Right ventricle myocardium inferior (tissue), 1 donor: ENCODE measurements at places on chromosomes 2 and 18. TPM values are rescaled to one million over a fixed set of nuclear protein-coding genes. Genes with fewer than 3 reads are reported as not detected.
A peak's percentile ranks its signal among the peaks of the same experiment; 100 is the strongest.

GRCh38 chr18:6406075-6406909 lies 8.4 kb downstream of the L3MBTL4 start:
- DNase-seq = no peak

Gene RNF152
- 12.6 TPM for total RNA-seq

- DNase-seq = no peak
These were observed 136.3 kb downstream of the ZEB2 start for GRCh38 chr2:144383571-144384100.

GRCh38 chr2:675982-676646 lies 1.1 kb downstream of the TMEM18 start:
- peak; percentile 76 for DNase-seq

Gene PTPRN
- not detected for total RNA-seq

DNA sequence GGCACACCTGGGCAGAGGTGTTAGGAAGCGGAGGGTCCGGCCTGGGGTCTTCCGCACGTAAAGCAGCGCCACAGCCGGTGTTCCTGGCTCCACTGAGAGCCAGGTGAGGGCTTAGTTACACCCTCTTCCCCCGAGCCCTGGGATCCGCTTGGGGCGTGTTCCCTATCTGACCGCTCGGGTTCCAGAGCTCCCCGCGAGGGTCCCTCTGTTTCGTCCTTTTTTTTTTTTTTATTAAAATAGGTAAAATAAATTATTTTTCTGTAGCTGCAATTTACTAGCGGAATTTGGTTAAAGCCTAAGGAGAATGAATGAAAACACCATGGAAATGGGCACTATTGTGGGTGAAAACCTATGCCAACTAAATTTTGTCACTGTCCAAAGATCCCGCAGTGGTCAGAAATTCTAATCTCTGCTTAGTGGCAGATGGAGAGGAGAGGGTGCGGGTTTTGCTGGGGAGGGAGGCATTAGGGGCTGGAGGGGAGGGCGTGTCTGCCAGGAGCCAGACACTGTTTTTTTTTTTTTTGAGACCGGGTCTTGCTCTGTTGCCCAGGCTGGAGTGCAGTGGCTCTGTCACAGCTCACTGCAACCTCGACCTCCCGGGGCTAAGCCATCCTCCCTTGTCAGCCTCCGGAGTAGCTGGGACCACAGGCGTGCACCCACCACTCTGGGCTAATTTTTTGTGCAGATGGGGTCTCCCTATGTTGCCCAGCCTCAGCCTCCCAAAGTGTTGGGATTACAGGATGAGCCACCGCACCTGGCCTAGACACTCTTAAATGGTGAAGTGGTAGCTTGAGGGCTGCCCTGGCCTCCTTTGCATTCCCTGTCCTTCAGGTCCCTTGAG lies 834 bp downstream of the PDCL3 start:
- no peak for DNase-seq
